ENCODE measurements at places on chromosomes 2 and 18.

- no peak for DNase-seq
Measured at GRCh38 chr2:143071185-143071876, 57.9 kb upstream of the ARHGAP15 start.

- DNase-seq, result no peak
Measured at GRCh38 chr18:59941331-59941730, 41.5 kb downstream of the PMAIP1 start.

GRCh38 chr2:180987146-180987545 is 6.7 kb downstream of the UBE2E3 start:
- no peak for DNase-seq

- no peak for DNase-seq
Measured at GRCh38 chr2:236244256-236244655, 19.9 kb downstream of the ASB18 start.

DNA sequence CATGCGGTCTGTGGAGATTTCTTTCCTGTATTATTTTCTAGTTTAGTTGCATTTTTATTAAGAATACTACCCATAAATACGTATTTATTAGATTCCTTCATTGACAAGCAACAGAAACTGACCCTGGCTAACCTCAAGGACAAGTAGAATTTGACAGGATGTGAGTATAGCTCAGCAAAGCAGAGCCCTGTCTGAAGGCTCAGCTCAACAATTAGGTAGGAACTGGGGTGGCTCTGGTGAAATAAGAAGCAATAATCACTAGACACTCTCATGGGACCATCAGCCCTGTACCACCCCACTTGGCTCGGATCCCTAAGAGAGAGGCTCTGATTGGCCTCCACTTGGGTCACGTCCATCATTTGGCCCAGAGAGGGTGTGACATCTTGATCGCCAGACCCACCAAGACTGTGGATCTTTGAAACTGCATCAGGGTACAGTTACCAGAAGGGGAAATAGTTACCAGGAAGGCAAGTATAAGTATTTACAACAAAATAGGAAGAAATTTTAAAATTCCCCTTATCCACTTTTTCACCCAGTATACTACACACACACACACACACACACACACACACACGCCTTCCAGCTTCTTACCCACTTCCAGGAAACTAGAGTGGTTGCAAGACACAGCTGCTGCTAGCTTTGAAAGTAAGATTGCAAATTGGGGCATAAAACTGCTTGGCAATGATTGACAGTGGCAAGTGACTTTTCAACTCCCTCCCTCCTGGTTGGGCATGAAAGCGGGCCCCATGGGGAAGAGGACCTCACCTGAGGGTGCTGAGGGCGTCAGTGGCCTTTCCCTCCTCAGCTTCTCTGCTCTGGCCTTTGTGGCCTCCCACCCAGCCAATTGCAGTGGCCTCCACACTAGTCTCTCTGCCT is 41.8 kb downstream of the KCTD18 start:
- no peak for DNase-seq

DNA sequence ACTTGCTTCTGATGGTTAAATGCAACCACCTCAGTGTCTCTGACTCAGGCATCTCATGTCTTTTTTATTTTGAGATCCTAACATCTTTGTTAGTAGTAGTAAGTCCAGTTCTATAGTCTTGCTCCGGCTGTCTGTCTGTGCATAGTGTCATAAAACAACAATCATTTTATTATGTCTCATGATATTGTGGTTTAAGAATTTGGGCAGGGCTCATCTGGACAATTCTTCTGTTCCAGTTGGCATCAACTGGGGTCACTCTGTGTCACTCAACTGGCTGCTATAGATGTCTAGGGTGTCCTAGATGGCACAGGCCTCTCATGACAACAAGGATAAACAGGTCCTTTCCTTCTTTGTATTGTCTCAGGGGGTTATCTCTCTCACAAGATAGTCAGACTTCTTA is 299.6 kb upstream of the ZNF521 start:
- no peak for DNase-seq

Data from stimulated activated CD4-positive, alpha-beta T cell treated with anti-CD3 and anti-CD28 coated beads, Interleukin-2, amount 100 ng/mL, for 24 hours (primary cell).